Effector CD4-positive, alpha-beta T cell (primary cell): ENCODE measurements at places on chromosomes 3 and 15.

GRCh38 chr3:31848163-31848818 lies 132.8 kb downstream of the OSBPL10 start:
- DNase-seq, result no peak

DNA sequence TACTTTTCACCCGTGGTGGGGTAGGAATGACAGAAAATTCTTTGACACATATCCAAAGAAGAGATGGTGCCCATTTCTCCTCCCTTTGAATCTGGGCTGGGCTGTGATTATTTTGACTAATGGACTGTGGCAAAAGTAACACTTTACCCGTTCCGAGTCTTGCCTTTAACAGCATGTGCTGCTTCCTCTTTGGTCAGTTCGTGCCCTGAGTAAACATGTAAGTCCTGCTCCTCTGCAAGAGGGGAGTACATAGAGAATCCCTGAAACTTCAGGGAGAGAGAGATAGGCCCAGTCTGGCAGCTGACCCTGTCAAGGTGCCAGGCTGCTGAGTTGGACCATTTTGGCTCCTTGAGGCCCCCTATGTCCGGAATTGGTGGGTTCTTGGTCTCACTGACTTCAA lies 243.1 kb downstream of the EPHB1 start:
- DNase-seq, result no peak

DNA sequence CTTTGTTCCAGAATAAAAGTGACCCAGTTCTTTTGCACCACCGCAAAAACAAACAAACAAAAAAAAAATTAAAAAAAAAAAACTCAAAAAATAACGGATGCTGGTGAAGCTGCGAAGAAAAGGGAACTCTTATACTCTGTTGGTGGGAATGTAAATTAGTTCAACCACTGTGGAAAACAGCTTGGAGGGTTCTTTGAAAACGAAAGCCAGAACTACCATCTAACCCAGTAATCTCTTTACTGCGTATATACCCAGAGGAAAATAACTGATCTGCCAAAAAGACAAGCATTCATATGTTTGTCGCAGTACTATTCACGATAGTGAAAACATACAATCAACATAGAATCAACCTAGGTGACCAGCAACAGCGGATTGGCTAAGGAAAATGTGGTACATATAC lies 298.9 kb upstream of the CBLB start:
- no peak for DNase-seq

- DNase-seq, result no peak
Observed at GRCh38 chr3:55488398-55489055, 1.4 kb upstream of the WNT5A start.

- DNase-seq, result no peak
Observed at GRCh38 chr3:188916934-188917401, 254.8 kb upstream of the TPRG1 start.

DNA sequence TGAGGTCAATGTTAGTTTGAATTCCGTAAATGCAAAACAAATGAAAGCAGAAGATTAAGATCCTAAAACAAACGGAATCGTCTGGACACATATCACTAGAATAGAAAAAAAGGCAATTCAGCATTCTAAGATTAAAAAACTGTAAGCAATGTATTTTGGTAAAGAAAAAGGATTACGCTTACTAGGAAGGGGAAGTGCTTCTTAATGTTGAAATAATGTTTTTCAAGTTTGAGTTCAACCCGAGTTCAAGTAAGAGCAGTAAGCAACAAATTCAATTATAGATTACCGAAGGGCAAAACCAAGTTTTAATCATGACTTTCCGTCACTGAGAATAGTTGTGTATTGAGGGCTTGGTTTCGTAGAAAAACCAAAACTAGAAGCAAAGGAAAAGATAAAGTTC lies 637 bp downstream of the CIP2A start:
- no peak for DNase-seq
